Jurkat, Clone E6-1 (cell line): ENCODE measurements at places on chromosomes 7 and 10.

DNA sequence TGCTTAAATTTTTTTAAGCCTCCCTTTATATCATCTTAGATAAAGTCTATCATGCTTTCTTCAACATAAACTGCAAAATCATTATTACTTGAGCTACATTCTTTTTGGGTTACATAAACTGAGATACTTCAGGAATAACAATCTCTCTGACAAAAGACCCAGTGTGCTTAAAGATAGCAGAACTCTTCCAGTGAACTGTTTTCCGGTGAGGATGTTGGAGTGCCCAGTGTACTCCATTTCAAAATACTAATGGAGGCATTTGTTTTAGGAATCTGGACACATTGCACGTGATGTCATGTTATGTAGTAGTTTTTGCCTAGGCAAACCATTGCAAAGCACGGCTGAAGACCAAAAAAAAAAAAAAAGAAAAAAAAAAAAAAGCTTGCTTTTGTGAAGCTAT is 388.2 kb upstream of the CELF2 start:
- no peak for DNase-seq

DNA sequence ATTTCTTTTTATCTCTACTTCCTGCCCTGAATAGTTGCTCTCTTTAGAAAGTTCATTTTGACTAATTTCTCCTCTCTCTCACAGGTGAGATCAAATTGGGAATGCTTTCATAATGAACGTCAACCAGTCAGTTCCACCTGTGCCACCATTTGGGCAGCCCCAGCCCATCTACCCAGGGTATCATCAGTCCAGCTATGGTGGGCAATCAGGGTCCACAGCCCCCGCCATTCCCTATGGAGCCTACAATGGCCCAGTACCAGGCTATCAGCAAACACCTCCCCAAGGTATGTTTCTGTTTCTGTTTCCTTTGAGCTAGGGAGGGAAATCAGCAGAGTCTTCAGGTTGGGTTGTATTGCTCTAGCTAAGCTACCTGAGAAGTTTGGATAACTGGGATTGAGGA is 2.5 kb downstream of the SEC24C start:
- no peak for DNase-seq

- DNase-seq: no peak
Observed at GRCh38 chr10:10814069-10814468, 203.6 kb upstream of the CELF2 start.

DNA sequence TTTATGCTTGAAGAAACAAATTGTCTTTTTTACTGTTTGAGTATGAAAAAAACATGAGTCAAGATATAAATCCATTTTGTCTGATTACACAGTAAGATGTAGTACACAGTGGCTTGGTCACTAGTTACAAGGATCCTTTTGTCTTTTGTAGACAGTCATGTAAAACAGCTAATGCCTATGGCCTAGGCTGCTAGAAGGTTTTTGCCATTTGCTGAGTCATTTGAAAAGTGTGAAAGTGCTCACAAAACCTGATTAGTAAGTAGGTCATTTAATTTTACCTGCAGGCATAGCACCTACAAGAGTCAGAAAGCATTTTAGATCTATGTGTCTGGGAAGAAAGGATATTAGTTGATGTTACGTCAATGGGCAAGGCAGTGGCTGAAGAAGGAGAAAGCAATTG is 819.4 kb downstream of the MAGI2 start:
- DNase-seq: no peak
